ENCODE measurements at places on chromosomes 3 and 15. TPM values are rescaled to one million over a fixed set of nuclear protein-coding genes. Genes with fewer than 3 reads are reported as not detected.

DNA sequence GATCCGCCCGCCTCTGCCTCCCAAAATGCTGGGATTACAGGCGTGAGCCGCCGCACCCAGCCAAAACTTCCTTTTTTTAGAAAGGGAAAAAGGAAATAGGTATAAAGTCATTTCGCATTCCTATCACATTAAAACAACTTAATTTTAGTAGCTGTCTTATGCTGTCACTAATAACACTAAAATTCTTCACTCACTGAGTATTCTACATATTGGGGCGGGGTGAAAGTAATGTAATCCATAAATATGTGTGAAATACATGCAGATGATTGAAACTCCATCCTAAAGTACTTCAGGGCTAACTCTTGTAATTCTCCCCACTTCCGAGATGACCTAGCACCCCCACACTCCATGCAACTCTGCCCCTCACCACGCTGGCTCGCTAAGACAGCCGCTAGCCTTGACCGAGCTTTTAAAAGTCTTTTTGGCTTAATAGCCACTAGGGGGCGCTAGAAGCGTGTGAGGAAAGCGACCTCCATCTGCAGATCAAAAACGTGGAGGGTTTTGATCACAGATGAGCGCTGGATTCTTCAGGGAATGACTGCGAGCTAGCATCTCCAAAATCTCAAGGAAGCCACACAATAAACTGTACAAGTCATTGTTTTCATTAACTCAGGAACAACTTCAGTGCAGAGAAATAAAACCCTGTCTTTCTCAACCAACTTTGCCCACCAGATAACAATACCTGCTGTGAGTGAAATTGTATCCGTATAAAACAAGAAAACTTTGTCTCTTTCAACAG lies 129.3 kb upstream of the IGF1R start:
- DNase-seq = peak; percentile 91

DNA sequence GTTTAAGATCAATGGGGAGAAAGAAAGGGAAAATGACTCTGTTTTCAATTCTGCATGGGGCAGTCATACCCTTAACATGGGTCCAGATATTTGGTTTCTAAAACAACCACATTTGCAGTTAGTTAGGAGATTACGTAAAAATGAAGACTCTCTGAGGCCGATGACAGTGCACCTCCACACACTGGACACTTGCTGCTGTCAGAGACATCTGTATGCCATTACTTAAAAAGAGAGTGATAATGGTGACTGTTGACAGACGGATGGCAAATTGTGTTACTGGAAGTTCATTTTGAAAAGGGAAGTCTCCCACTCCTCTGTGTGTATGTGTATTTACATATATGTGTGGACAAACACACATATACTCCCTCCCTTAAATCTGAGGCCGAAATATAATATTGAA lies 304.5 kb upstream of the SEMA6D start:
- H3K27me3 ChIP-seq = no peaks in the 10 kb centered on the region
- peak overlapping the region; percentile 75 for H3K27ac ChIP-seq
- no peak for DNase-seq
- no peak overlapping the region for H3K4me3 ChIP-seq

DNA sequence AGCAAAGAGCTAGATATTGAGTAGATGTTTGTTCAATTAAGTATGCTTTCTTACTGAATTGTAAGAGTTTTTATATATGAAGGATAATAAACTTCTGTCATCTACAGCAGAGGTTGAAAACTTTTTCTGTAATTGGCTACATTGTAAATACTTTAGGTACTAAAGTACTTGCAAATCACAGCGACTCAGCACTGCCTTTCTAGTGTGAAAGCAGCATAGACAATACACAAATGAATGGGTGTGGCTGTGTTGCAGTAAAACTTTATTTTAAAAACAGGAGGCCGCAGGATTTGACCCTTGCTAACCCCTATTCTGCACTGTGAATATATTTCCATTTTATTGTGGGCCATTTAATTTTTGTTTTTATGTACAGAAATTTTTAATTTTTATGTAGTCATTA lies 104.3 kb upstream of the TMC3 start:
- DNase-seq = no peak
- H3K27ac ChIP-seq = no peak overlapping the region
- H3K36me3 ChIP-seq = no peaks in the 10 kb centered on the region
- no peaks in the 10 kb centered on the region for H3K27me3 ChIP-seq
- H3K4me3 ChIP-seq = no peak overlapping the region

GRCh38 chr3:85270488-85270887 lies 311.7 kb downstream of the CADM2 start:
- DNase-seq = no peak
- no peak overlapping the region for H3K4me3 ChIP-seq
- H3K36me3 ChIP-seq = no peaks in the 10 kb centered on the region
- H3K4me1 ChIP-seq = no peaks in the 10 kb centered on the region
- no peak overlapping the region for H3K27ac ChIP-seq
- H3K27me3 ChIP-seq = no peaks in the 10 kb centered on the region

- no peak overlapping the region for H3K27ac ChIP-seq
- DNase-seq = no peak
- no peaks in the 10 kb centered on the region for H3K36me3 ChIP-seq
- no peaks in the 10 kb centered on the region for H3K27me3 ChIP-seq
- H3K4me1 ChIP-seq = no peaks in the 10 kb centered on the region
- H3K4me3 ChIP-seq = no peak overlapping the region
Observed at GRCh38 chr3:117398141-117398899, 688.7 kb downstream of the TUSC7 start.

GRCh38 chr15:40764629-40765103 lies 798 bp downstream of the GCHFR start:
- peak; percentile 31 for DNase-seq
- H3K36me3 ChIP-seq = no peaks in the 10 kb centered on the region
- peak overlapping the region; percentile 77 for H3K27ac ChIP-seq
- H3K27me3 ChIP-seq = no peaks in the 10 kb centered on the region

- H3K4me3 ChIP-seq = no peak overlapping the region
- no peak for DNase-seq
- H3K27ac ChIP-seq = no peak overlapping the region
Observed at GRCh38 chr15:70504299-70504951, 258.9 kb downstream of the UACA start.

Gene ACY1
- 99.7 TPM for total RNA-seq

Gene TGM5
- not detected for total RNA-seq

Measured in cardiac muscle cell (in vitro differentiated cells and primary cell).